ENCODE measurements at places on chromosomes 3 and 15.

DNA sequence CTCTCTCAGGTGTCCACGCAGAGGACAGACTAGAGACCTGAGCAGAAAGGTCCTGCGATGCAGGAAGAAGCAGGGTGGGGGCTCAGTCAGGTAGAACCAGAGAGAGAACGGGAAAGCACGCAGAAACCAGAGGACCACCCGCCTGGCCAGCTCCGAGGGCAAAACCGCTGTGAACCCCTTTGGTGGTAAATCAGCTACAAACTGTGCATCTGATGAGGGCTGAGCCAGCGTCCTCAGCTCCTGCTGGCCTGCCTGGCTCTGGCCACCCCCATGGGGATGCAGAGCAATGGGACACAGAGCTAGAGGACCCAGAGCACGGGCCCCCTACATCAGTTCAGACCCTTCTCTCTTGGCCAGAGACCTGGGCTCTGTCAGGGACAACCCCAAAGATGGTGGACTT, 44.6 kb downstream of the WNT7A start:
- DNase-seq, result no peak

- no peak for DNase-seq
Observed at GRCh38 chr3:154430014-154430413, at the start of gene GPR149. Gene GPR149 (minus strand): TSS chr3:154430190. CDS start chr3:154429615, 575 bp downstream.

- DNase-seq, result no peak
Observed at GRCh38 chr15:68106656-68107055, 52.5 kb downstream of the PIAS1 start.

GRCh38 chr3:10977892-10978510, 14.5 kb upstream of the SLC6A1 start:
- no peak for DNase-seq

- no peak for DNase-seq
Observed at GRCh38 chr3:82088749-82089148, 327.3 kb upstream of the GBE1 start.

- no peak for DNase-seq
Observed at GRCh38 chr3:177792311-177793030, 595.2 kb upstream of the TBL1XR1 start.

DNA sequence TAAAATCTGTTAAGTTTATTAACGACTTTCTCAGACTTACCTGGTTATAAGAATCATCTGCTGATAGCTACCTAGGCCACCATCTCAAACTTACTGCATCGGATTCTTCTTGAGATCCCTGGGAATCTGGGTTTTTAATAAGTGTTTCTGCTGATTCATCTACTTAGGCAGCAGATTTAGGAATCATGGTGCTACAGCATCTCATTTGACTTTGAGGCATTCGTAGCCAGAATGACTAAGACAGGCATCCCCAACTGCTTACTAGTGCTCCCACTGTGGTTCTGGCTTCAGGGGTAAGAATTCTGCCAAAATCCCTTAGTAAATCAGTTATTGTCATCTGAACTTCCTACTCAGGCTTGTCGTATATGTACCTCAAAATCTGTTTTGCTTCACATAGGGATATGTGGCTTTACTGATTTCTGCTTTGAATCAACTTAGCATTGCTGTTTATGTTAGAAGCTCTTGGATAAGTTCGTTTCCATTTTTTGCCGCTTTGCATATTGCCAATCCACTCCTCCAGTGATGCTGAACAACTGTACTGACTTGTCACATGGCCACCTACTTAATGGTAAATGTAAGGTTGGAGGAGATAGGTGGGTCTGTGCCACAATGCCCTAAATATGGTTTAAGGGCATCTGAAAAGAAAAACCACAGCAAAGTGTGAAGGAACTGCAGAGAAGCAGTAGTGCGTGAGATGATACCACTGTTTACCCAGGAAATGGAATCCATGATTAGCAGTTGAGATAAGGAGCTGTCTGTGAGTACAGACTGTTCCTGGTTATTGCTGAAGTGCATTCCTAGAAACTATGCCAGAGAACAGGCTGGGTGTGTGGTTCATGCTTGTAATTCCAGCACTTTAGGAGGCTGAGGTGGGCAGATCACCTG, 60.3 kb downstream of the MAP6D1 start:
- no peak for DNase-seq

All from SW 1271 (cell line).